NCI-H1694 treated with DMSO at 0.1 percent for 48 hours (cell line): ENCODE measurements at places on chromosomes 5 and 9.

GRCh38 chr5:10418654-10419345, 22.9 kb upstream of the ROPN1L start:
- DNase-seq = no peak

GRCh38 chr5:170603578-170604565, 100.1 kb downstream of the KCNIP1 start:
- DNase-seq = peak; percentile 18

DNA sequence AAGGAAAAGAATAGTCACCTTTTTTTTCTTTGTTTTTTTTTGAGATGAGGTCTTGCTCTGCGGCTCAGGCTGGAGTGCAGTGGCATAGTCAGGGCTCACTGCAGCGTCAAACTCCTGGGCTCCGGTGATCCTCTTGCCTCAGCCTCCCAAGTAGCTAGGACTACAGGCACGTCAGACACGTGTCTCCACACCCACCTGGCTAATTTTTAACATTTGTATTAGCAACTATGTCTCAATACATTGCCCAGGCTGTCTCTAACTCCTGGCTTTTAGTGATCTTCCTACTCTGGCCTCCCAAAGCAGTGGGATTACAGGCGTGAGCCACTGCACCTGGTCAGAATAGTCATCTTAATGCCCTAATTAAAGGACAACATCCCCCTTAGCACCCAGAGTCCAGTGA, 54.4 kb upstream of the CTSL start:
- DNase-seq = no peak

- no peak for DNase-seq
These were observed 82.3 kb upstream of the AGXT2 start for GRCh38 chr5:35129921-35130485.

GRCh38 chr9:109048822-109049221, 35.5 kb upstream of the CTNNAL1 start:
- DNase-seq = no peak

GRCh38 chr5:170342153-170342725, 44.7 kb upstream of the LCP2 start:
- no peak for DNase-seq

GRCh38 chr5:155021842-155022241, 8.3 kb downstream of the KIF4B start:
- no peak for DNase-seq

GRCh38 chr5:131595088-131596033, 39.7 kb downstream of the RAPGEF6 start:
- no peak for DNase-seq

DNA sequence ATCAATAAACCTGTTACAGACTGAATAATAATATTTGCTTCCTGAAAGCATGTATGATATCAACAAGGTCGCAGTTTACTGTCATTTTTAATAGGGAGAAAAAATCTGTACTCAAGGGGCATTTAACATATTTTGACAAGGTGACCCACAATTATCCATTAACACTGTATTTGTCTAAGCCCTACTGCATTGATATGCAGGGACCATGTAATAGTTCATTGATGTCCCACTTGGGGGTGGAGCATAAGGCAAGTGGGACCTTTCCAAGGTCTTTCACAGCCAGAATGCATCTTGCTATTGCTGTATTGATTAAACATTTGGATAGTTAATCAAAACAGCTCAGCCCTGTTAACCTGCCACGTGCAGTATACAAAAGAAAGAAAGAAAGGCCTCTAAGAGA, 502.0 kb downstream of the NR2F1-AS1 start:
- DNase-seq = no peak

DNA sequence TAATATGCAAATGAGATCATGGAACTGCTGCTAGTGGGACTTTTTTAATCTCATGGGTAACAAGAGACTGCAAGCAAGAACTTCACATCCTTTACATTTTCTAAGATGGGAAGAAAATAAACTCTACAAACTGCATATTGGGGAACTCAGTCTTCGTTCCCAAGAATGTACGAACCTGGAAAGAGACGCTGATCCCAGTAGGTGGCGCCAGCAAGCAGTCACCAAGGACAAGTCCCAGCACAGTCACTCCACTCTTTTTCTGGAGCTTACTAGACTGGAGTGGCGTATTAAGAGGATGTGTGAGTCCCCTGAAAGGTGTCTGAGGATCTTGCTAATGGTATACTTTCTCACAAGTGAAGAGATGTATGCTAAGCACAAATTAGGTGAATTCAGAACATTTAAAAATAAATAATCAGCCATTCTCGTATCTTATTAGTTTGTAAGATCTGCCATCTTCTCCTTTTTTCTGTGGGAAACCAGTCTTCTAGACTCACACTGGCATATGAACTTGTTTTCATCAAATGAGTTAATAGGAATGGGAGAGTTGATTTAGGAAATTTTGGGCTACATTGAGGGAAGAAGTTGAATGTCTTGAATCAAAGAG, 16.0 kb upstream of the PUM3 start:
- DNase-seq = peak; percentile 66

DNA sequence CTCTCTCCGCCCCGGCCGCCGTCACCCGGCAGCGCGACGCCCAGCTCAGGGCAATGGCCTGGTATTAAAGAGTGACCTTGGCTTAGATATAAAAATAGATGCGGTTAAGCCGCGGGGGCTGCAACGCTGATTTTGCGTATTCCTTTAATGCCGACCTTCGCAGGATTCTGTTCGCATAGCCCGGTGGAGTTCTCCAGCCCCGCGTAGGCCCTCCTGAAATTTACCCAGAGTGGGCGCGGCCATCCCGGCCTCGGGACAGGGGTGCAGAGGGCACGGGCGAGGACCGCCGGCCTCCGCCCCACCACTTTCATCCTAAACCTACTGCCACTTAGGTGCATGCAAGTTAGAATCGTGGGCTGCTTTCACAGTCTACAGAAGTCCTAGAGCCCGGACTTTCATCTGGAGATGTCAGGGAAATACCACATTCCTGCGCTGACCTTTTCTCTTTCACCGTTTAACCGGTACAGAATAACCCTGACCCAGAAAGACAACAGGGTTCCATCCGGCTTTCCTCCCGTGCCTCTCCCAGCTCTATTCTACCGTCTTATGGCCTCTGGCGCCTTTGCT, 492 bp upstream of the FAM169A start:
- DNase-seq = no peak

DNA sequence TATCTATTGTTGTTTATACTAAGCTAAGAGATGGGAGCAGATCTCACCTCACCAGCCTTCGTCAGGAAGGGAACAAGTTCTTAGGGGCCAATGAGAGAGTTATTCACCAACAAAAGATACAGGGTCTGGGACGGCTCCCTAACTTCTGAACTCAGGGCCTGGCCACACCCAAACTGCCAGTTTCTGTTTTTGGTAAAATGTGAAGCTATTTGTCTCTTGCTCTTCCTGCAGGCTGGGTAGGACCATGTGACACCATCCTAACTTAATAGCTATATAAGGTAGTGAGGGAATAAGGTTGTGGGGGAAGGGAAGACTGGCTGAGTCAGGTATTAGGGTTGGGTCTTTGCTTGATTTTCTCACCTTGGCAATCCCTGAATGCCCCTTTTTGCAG, 480.5 kb downstream of the KDM4C start:
- no peak for DNase-seq

DNA sequence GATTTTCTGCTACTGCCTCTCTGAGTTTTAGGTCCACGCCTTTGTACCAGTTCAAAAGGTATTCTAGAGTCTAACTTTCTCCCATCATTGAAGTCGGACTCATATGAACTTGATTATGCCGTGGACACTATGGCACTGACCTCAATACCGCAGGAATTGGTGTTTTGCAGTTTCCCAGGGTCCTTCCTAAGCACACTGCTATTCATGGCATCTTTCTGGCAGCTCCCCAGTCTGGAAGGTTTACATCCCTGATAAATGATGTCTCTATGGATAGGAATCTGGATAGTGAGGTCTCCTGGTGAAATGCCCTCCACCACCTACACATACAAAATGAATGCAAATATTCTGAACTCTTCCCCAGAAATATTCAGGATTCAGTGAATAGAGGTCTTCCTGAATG, 422.2 kb downstream of the CTNND2 start:
- no peak for DNase-seq

GRCh38 chr9:130989391-130989790, 19.6 kb upstream of the LAMC3 start:
- DNase-seq = no peak

DNA sequence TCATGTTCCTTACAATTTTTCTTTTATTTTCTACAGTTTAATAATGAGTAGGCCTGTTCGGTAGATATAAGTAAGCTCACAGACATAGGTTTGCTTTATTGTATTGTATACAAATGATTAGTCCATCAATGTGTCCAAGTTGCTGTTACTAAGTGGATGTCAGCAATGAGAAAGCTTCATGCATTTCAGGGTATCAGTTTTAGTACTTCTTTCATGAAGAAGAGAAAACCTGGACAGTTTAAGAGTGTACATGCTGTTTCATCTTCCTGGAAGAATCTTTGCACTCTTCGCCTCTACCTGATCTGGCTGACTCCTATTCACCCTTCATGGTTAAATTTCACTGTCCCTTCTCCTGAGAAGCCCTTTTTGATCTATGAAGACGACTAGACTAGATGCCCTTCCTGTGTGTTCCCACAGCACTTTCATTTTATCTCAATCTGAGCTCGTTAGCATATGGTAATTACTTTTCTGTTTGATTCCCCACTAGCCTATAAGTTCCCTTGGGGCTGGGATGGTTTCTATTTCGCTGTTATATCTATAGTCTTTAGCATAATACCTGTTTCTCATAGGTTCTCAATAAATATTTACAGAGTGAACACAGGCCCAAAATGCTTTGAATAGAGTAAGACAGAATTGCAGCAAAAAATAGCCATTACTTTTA, 70.7 kb downstream of the CETN3 start:
- no peak for DNase-seq

DNA sequence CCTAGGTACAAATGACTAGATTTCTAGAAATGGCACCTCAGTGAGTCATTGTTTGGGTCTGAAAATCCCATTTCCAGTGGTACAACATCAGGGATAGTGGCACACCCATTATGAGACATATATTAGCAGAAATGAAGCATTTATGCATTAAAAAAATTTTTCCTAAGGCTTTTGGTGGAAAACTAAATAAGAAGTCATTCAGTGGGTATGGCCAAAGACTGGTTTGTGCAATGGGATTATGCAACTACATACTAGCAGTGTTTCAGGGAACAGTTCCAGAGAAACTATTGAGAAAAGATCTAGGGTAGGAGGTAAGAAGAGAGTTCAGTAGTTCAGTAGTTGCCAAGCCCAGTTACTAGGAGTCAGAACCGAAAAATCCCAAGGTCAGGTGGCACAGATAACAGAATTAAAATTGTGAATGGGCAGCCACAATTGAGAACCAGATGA, 106.5 kb upstream of the HAPLN1 start:
- DNase-seq = no peak
